G401 (cell line): ENCODE measurements at places on chromosomes 3 and 15. TPM values are rescaled to one million over a fixed set of nuclear protein-coding genes. Genes with fewer than 3 reads are reported as not detected.
A peak's percentile ranks its signal among the peaks of the same experiment; 100 is the strongest.

GRCh38 chr15:82898961-82899360 is 53.6 kb downstream of the HOMER2 start:
- no peak for DNase-seq

DNA sequence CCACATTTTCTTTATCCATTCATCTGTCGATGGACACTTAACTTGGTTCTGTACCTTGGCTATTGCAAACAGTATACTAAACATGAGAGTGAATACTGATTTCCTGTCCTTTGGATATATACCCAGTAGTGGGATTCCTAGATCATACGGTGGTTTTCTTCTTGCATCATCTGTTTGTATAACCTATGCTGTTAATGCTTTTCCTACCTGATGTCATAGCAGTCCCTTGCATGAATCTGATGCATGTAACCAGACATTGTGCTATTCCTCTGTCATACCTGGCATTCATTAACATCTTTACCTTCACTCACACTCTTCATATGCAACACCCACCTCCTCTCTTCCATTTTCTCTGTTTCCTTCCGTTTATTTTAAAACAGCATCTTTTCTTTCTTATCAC is 185.2 kb downstream of the KLHL25 start:
- no peak for DNase-seq

DNA sequence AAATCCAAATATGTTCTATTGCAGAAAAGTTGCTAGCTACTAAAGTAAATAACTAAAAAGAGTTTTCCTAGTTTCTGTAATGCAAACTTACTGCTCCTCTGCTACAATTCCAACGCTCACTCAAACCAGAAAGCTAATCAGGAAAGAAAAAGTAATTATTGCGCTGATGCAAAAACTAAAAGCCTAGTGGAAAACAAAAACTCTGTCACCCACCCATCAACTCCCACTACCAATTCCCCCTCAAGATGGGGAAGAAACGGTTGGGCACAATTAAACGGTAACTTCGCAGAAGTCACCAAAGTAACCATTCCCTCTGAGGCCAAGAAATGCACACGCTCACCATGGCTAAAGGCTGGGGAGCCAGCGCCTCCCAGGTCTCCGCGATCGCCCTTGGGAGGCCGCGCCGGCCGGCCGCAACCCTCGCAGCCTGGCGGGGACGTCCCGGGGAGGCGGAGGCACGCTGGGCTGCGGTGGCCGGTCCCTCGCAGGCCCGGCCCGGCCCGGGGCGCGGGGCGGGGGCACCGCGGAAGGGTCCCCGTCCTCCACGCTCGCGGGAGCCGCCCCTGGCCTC is 684 bp downstream of the SLTM start:
- DNase-seq, result peak; percentile 41

- DNase-seq, result no peak
Observed at GRCh38 chr3:248864-249520, 52.4 kb downstream of the CHL1 start.

The GOLGA8G gene
- not detected in 2 replicates for total RNA-seq

The CCR3 gene
- 1.1 and 11.5 TPM in 2 replicates for total RNA-seq

DNA sequence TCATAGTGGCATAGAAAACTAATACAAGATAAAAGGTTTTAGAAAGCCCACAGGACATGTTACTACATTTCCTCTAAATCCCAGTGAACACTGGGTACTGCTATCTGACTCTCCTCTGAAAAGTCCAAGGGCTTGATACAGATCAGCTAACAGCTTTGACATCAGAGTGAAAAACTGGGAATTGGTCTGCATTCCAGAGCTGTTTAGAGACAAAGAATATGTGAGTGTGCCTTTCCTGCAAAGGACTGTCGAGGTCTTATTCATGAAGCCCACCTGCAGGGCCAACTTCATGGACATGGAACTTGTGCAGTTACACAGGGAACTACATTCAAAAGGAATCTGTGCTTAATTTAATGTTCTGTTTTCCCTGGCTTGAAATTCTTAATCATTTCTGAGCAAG is 5.2 kb upstream of the TMCO5A start:
- DNase-seq, result no peak

DNA sequence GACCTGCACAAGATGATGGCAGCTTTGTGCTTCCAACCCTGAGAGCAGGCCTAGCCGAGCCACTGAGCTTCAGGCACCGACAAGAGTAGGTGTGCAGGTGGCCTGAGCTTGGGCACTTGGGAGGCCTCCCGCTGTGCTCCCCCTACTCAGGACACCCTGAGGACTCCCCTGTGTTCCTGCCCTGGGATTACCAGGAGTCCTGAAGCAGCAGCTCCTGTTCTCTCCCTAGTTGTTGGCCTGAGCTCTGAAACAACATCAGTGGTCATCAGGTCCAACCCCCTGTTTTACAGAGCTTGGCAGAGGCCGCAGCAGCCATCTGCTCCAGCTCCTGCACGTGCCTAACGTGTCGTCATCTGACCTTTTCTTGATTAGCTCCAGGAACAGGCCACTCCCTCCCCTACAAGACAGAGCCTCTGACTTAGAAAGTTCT is 8.0 kb upstream of the MESP2 start:
- DNase-seq, result no peak
